ENCODE measurements at places on chromosomes 16 and 17.

DNA sequence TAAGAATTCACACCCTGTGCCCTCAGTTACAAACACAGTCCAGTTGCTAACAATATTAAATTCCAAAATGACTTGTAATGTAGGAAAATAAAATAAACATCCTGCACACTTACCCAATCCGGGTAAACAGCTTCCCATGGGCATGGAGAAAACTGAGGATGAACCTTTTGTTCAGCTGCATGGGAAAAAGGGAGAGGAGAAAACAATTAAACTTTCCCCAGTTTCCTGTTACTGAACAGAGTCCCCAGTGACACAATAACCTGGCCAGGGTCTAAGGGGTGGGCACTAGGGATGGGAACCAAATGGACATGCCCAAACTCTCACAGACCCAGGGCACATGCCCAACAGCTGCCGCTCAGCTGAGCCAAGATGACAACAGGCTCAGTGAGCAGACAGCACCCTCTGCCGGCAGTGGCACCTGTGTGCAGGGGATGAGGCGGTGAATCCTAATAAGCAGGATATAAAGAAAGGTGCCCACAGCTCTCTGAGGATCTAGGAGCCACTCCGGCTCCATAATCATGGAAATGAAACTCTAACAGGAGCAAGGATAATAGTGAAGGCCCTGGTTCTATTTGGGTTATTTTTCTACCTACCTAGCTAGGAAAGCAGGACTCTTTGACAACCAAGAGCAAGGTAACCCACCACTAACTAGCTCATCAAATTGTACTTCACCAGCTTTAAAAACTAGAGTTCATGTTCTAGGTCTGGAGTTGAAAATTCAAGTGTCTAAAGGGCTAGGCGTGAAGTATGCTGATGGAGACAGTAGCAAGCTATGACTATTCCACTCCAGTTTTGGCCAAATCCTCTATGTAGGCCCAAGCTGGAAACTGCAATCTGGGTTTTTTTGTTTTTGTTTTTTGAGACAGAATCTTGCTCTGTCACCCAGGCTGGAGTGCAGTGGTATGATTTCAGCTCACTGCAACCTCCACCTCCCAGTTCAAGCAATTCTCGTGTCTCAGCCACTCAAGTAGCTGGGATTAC, 58.8 kb downstream of the SMG6 start:
- peak; percentile 86 for DNase-seq

DNA sequence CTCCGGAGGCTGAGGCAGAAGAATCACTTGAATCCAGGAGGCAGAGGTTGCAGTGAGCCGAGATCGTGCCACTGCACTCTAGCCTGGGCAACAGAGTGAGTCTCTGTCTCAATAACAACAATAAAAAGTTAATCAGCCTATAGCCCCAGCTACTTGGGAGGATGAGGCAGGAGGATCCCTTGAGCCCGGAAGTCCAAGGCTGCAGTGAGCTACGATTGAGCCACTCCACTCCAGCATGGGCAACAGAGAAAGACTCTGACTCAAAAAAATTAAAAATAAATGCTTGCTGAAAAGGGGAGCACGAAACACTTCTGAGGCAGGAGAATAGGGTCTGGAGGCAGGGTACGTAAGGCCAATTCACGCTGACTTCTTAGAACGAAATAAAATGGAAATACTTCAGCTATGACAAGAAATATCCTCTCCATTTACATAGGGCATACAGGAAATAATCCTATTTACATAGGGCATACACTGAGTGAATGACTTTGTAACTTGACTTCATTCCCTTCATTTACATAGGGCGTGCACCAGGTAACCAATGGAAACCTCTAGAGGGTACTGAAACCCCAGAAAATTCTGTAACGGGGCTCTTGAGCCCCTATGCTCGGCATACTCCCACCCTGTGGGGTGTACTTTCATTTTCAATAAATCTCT, 3.2 kb upstream of the PRPSAP1 start:
- DNase-seq: no peak

DNA sequence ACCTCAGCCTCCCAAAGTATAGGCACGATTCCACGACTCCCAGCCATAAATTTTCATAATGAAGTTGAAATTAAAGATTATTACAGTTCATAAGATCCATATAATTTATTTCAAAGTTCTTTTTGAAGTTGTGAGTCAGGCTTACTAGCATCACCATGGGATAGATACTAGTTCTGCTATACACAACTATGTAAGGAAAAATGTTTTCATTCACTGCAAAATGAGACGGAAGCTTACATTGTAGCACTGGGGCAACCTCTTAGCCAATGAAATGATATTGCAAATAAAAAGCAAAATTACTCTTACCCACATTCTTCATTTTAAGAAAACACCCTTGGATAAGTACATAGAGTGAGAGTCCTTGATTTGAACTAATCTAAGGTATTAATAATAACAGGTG, 18.8 kb upstream of the MARCHF10 start:
- DNase-seq: no peak

- DNase-seq: no peak
Observed at GRCh38 chr16:56558024-56558747, 6.7 kb upstream of the MT4 start.

GRCh38 chr16:1579214-1579613, 32.7 kb downstream of the IFT140 start:
- DNase-seq: no peak

DNA sequence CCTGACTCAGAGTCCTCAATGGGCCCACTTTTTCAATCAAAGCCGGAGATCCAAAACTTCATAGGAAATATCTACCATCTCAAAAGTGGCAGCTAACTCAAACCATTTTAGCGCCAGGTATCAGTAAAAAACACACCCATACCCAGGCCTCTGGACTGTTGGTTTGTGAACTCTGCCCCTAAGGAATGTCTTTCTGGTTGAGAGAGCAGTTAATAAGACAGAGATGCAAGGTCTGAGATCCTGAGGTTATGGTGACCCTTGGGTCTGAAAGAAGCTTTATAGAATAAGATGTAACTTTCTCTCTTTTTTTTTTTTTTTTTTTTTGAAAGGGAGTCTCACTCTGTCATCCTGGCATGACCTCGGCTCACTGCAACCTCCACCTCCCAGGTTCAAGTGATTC, 350.5 kb downstream of the SOX9 start:
- no peak for DNase-seq

DNA sequence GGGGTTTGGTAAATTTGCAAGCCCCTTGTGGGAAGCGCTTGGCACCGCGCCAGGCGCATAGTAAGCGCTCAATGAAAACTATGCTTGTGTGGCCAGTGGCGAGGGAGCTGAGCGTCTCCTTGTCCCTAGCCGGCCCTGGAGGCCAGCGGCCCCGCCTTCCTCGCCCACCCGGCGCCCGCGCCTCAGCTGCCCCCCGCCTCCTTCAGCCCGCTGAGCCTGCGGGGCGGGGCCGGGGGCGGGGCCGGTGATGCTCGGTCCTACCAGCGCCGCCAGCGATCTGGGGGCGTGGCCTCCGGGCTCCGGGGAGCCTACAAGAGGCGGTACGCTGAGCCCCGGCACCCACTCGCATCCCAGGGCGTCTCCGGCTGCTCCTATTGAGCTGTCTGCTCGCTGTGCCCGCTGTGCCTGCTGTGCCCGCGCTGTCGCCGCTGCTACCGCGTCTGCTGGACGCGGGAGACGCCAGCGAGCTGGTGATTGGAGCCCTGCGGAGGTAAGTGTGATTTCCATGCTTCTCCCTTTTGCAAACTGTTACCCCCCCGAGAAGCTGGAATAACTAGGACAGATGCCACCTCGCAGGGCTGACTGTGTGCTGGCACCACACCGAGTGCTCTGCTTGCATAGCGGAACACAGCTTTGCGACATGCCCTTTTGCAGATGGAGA, at the start of gene CRISPLD2:
Gene CRISPLD2 (plus strand): TSS at position 342 of the 661 bp plus-strand sequence. CDS start 18,511 bp downstream, outside the sequence.
- peak; percentile 90 for DNase-seq

DNA sequence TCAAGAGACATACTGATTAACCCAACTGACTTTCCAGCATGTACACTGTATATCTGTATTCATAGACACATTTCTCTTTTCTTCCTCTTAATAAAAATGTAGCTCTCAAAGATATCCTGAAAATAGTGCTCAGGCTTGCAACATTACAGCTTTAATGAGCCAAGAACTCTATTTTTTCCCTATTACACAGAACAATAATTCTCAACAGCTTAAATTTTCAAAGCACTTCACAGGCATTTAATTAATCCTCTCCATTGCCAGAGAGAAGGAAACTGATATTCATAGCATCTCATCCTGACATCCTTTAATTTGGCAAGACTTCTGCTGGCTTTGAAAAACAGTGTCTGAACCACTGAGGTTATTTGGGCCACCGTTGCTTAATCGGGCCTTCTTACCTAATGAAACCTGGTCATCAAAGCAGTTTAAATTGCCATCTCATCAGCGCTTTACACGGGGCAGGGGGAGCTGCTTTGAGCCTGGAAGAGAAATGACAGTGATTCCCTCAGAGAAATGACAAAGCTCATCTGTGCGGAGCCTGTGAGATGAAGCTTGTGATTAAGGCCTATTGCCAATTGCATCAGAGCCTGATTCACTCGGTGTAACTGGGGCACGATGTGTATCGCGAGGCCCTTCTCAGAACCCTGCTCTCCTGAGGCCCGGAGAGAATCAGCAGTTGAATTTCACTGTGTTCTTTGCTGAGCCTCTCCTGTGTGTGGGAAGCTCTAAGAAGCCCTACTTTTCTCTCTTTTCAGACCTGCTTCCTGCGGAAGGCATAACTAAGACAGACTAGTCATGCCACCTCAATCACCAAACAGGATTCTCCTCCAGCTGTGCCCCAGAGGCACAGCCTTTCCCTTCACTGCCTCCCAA, 8.5 kb upstream of the SIAH1 start:
- no peak for DNase-seq

DNA sequence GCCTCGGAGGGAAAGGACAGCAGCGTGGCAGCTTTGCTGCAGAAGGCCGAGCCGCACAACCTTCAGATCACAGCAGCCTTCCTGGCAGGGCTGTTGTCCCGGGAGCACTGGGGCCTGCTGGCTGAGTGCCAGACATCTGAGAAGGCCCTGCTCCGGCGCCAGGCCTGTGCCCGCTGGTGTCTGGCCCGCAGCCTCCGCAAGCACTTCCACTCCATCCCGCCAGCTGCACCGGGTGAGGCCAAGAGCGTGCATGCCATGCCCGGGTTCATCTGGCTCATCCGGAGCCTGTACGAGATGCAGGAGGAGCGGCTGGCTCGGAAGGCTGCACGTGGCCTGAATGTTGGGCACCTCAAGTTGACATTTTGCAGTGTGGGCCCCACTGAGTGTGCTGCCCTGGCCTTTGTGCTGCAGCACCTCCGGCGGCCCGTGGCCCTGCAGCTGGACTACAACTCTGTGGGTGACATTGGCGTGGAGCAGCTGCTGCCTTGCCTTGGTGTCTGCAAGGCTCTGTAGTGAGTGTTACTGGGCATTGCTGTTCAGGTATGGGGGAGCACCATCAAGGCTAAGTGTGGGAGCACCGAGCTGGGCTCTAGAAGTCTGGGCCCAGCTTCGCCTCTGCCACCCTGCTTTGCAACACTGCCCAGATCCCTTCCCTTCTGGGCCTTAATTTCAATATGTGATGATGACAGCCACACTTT, 18.6 kb downstream of the NOD2 start:
- no peak for DNase-seq
